ENCODE measurements at places on chromosomes 1 and 21. TPM values are rescaled to one million over a fixed set of nuclear protein-coding genes. Genes with fewer than 3 reads are reported as not detected.

AZIN2 gene
- 0.93 TPM for total RNA-seq

GNAT2 gene
- 0.09 TPM for total RNA-seq

SLC22A15 gene
- total RNA-seq: 1.0 TPM

NTMT2 gene
- not detected for total RNA-seq

TNFRSF1B gene
- total RNA-seq: 0.51 TPM

WDTC1 gene
- total RNA-seq: 6.8 TPM

FABP3 gene
- not detected for total RNA-seq

NEXN gene
- total RNA-seq: 6.1 TPM

SYCP1 gene
- not detected for total RNA-seq

YOD1 gene
- total RNA-seq: 9.6 TPM

CD247 gene
- total RNA-seq: 0.72 TPM
